ENCODE measurements at places on chromosomes 12 and 14.

GRCh38 chr12:23954332-23954731 is 4.9 kb upstream of the SOX5 start:
- no peak for DNase-seq

DNA sequence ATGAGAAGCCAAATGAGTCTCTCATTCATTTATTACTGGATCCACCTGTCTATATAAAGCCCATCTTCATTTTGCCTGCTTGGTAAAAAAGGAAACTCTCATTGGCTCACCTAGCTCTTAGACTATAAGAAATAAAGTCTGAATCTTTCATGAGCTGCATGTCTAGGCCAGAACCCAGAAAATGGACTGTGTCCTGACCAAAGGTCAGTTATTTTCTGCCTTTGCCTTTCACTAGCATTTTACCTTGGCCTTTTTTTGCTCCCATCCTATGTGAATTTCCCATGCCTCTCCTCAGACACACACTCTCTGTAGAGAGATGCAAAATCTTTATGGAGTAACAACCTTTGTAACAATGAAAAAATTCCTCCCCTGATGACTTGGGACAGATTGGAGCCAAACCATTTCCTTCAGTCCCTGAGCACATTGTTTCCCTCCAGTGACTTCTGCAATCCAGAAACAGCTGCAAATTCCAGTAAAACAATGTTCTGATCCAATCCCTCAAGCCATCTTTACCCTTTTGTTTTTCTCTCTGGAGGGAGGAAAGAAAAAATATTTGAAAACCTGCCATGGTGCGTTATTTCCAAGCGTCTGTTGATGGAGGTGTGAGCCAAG is 33.6 kb upstream of the MAP3K9 start:
- DNase-seq = no peak

DNA sequence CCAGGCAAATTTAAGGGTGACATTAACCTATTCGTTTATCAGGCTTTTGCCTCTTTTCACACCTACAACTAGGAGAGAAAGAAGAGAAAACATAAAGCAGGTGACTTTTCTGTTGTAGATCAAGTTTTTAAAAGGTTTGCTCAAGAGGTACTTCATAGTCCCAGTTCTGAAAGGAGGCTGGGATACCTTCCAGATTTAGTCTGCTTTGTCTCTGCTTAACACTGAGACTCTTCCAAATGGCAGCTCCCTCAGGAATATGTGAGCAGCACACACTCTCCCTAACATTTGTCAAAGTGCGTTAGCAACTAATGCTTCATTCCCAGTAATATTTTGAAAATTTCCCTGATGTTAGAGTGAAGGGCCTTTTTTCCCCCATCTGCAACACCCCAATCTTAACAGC is 133.7 kb upstream of the RASSF8 start:
- DNase-seq = no peak

DNA sequence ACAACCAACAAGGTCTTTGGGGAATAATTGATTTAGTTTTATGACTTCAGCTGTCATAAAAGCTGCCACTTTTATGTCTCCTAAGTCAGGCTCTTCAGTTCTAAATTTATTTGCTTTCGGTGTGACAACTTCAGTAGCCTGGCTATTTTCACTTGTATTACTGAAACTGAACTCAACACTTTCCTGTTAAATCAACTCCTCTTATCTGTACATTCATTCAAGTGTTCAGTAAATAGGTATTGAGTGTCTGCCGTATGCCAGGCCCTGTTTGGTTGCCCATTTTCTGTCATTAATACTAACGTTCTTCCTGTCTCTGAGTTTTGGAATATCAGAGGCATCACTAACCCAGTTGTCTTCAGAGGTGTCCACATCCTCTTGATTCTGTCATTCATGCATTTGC is 7.5 kb downstream of the UTP20 start:
- DNase-seq = no peak

DNA sequence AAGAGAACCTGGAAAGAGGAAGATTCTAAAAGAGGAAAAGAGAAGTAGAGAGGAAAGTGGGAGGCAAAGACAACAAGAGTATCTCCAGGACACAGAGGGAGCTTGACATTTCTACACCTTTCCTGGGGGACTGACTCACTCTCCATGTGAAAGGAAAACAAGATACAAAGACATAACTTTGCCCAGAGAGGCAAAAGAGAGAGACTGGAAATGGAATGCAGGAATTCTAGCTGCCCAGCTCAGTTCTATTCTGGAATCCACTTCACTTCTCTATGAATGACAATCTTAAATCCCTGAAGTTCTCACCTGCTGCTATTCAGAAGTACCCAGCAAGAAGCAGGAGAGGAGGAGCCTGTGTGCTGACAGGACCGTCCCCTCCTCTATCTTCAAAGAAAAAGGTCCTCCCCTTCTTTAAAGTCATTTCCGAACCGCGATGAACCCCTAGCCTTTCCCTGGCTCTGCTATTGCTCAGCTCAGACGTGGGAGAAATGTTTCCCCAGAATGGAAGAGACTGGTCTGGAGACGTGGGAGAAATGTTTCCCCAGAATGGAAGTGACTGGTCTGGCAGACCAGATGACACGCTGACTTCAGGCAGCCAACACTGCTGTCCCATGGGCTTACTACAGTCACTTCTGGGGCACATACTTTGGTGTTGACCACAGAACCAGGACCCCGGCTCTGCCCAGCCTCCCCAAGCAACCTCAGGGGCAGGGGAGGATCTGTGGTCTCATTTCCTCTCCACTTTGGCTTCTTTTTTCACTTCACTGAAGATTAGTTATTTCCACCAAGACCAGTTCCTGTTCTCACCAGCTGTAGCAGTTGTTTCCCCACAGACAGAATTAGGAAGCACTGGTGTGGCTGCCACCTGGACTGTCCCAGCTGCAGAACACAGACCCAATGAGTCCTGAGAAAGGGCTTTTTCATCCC is 8.3 kb downstream of the FMNL3 start:
- no peak for DNase-seq

- DNase-seq = no peak
Measured at GRCh38 chr14:26217778-26218177, 380.1 kb downstream of the NOVA1 start.

- DNase-seq = no peak
Measured at GRCh38 chr12:125683748-125684381, 618.6 kb downstream of the AACS start.

All from GM04504 (cell line).